Occipital lobe (tissue), 3 donors: ENCODE measurements at places on chromosomes 3 and 15. TPM values are rescaled to one million over a fixed set of nuclear protein-coding genes. Genes with fewer than 3 reads are reported as not detected.

DNA sequence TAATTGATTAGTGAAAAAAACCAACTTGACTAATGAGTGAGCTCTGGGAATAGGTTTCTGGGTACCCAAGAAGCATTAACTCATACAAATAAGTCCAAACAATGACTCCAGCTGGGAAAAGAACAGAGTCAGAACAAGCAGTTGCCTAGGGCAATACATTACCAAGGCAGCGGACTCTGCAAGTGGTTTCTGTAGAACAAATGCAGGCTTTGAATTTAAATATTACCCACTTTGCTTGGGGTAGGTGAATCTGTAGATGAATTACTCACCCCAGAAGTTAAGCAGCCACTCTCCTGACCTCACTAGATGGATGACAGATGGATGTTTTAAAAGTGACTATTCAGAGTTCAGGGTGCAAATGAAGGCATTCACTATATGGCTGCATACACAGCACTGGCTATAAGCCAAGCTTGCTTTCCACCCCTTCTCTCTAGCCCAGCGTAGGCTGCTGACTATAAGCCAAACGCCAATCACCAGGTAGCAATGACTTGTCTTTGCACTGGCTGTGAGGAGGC lies 73.1 kb upstream of the BHLHE40 start:
- no peak for DNase-seq

DNA sequence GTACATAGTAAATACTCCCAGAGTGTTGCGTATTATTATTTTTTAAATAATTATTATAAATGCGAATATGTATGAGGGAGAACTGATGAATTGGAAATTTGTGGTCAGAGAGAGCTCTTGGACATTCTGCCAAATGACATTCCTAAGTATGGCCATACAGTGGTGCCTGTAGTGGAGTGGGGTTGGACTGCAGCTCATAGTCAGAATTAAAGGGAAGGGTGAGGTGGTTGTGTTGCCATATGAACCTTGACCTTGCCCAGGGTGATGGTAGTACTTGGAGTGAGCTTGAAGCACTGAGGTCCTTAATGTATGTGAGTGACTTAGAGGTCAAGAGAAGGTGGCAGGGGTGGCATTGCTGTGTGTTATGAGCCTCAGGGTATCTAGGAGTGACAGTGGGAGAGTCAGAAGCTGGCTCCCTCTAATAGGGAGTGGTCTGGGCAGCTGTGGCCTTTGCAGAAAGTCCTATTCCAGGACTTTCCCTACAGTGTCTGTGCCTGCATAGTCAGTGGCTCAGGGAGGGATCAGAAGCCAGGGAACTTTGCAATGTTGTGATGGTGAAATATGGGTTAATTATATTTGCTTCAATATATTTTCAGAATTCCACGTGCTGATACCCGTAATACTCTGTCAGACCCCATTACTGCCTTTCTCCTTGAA lies 26.2 kb downstream of the PDE8A start:
- no peak for DNase-seq

DNA sequence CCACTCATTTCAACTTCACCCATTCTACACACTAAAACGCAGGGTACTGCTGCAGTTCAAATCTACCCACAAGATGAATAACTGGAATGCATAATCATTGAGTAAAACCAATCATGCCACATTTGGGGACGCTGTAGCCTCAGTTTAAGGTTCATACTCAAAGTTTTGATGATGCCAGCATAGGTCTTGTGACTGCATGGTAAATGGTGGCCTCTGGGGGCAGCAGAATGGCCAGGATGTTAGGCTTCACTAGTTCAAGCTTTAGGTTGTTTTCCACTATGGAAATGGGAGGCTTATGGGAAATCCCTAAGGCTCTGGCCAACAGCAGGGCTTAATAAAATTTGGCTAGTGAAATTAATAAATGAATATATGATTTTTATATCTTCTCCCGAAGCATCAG lies 104.3 kb upstream of the TSC22D2 start:
- DNase-seq, result no peak

DNA sequence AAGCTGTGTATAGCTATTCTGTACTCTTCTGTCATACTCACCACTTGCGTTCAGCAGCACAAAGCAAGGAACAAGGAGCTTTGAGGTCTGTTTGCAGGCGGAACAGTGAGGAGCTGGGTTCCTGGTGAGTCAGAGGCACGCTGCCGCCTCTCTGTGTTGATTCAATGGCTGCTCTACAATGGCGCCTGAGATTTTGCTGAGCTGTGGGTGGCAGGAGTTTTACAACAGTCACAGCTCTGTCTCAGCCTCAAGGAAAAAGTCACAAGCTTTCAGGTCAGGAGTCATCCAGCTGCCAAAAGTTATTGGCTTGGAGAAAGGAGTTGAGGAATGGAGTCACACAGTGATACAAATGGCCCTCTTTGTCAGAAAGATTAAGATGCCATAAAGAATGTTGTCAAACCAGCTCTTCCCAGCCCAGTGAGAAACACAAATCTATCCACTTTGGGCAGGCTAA lies 98.1 kb downstream of the SSR3 start:
- no peak for DNase-seq

DNA sequence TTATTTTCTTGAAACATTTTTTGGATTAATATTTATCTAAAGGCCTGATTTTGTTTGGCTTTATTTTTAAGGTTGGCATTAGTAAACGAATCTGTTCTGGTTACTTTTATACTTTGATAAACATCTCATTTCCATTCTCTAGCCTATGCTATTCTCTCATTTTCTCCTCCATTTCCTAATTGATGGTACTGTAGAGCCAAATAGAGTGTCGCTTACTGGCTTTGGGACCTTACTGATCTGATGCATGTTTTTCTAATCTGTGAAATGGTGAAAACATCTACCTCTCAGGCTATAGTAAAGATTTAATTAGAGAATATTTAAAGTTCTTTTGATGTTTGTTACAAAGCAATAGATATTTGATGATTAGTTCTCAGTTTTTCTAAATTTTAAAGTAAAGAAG lies 1.6 kb downstream of the LNP1 start:
- no peak for DNase-seq

DNA sequence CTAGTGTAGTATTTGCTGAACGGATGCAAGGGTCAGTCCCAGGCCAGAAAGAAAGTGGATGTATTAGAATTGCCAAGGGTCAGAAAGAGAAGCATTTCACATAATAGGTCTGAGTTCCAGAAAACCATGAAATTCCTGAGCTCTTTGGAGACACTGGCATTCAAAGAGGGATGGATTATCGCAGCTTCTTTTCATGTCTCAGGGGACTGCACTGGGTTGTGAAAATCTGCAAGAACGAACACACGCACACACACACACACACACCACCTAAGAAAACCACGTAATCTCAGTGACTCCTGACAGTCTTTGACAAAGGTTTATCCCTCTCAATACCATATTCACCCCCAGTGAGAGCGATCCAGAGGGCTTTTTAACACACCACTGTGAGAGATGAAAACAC lies 57.9 kb downstream of the TIPARP start:
- no peak for DNase-seq

The IQCH gene
- 2.8 TPM for total RNA-seq

DNA sequence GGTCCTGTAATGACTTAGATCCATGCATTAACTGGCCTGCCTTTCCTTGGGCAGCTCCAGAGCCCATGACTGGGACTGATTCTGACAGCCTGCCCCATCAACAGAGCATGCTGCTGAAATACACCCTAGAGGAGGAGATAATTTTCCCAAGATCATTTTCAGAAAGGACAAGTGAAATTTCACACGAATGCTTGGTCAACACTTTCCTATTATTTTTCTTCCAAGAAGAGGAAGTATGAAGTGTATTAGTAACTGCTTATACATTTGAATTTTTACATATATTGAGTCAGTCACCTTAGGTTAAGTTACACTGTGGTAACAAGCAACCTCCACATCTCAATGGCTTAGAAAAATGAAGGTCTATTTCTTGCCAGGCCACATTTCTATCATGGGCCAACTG lies 9.7 kb upstream of the NMNAT3 start:
- DNase-seq, result no peak
